A549 treated with CpdA at 1 μM for 4 hours (cell line): ENCODE measurements at places on chromosomes 1 and 21. TPM values are rescaled to one million over a fixed set of nuclear protein-coding genes. Genes with fewer than 3 reads are reported as not detected.

Gene C1QTNF12
- total RNA-seq = 0.69 to 1.9 TPM (median 1.4 TPM) in 5 replicates

Gene VASH2
- 2.8 to 6.1 TPM (median 3.9 TPM) in 5 replicates for total RNA-seq

Gene LBR
- 36.8 to 42.3 TPM (median 39.7 TPM) in 5 replicates for total RNA-seq

Gene LCE1C
- not detected in 5 replicates for total RNA-seq

Gene MORC3
- total RNA-seq = 7.0 to 11.6 TPM (median 8.0 TPM) in 5 replicates

Gene C1orf141
- total RNA-seq = not detected in 5 replicates

Gene SMIM11
- 2.7 to 25.8 TPM (median 12.4 TPM) in 5 replicates for total RNA-seq
